RWPE2 (cell line): ENCODE measurements at places on chromosomes 5 and 9.

DNA sequence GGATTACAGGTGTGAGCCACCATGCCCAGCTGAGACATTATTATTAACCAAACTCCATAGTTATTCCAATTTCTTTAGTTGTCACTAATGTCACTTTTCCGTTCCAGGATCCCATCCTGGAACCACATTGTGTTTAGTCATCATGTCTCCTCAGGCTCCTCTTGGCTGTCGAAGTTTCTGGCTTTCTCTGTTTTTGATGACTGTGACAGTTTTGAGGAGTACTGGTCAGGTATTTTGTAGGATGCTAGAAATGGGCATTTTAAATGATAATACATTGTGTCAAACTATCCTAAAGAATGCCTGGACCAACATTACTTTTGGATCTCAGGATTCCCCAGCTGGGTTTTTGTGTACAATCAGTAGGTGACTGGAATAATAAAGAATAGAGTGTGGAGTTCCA is 19.8 kb upstream of the NEUROG1 start:
- no peak for DNase-seq

GRCh38 chr9:94666364-94667099 is 27.2 kb upstream of the FBP1 start:
- DNase-seq = no peak

DNA sequence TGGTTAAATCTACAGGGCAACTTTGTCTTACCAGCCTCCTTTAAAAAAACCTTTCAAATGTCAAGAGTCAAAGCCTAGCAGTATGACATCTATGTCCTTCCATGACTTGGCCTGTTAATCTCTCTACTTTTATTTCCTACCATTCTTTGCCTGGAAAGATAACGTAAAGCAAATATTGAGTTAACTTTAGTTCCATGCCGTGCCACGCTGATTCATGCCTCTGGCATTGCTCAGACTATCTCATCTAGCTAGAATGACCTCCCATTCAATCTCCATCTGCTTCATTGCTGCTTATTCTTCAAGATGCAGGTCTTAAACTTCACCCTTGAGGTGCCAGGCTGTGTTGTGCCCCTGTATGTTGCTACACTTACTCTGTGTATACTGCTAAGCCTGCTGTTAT is 729.8 kb downstream of the EFNA5 start:
- DNase-seq = no peak

- DNase-seq = no peak
Observed at GRCh38 chr5:36073595-36074216, 7.0 kb upstream of the UGT3A2 start.

- no peak for DNase-seq
Observed at GRCh38 chr5:97118261-97119006, 24.0 kb downstream of the LIX1 start.

GRCh38 chr9:5872511-5872910 is 18.2 kb upstream of the MLANA start:
- DNase-seq = no peak

DNA sequence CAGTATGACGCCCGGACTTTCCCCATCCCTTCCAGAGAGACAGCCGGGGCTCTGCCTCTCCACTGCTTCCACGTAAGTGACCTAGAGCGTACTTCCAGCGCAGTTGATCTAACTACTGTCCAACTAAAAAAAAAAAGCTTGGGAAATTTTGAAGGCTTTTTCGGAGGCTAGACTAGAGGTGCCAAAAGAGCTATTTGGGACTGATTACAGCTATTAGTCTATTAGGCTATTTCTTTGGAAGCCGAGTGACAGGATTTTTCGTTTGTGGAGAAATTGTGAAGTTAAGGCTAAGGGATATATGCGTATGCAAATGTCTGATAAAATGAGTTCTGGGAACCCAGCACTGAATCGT is 1.5 kb downstream of the CCNO start:
- DNase-seq = no peak

- no peak for DNase-seq
Observed at GRCh38 chr9:128706671-128707381, 4.5 kb downstream of the PKN3 start.

DNA sequence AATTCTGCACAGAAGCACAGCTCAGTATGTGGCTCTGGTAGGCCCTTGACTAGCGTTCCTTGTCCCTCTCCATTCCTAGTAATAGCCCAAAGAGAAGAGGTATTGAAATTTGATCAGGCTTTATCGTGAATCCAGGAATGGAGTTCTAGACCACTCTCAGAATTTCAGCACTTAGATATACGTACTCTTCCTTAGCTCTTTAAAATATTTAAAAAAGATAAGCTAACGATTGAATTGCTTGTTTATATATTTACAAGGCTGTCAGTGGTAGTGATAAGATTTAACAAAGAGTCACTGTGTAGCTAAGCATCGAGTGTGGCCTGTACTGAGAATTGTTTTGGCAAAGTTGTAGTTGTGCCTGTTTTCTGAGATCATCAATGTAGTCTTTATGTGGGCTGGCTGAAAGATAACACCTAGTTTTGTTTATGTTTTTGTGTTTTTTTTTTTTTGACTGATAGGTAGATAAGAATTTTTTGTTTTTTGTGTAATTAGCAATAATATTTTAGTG is 2.5 kb downstream of the KIAA1958 start:
- no peak for DNase-seq

GRCh38 chr5:131381021-131381420 is 117.2 kb downstream of the CDC42SE2 start:
- no peak for DNase-seq

- DNase-seq = no peak
Observed at GRCh38 chr5:173333925-173334661, 5.9 kb upstream of the STC2 start.

DNA sequence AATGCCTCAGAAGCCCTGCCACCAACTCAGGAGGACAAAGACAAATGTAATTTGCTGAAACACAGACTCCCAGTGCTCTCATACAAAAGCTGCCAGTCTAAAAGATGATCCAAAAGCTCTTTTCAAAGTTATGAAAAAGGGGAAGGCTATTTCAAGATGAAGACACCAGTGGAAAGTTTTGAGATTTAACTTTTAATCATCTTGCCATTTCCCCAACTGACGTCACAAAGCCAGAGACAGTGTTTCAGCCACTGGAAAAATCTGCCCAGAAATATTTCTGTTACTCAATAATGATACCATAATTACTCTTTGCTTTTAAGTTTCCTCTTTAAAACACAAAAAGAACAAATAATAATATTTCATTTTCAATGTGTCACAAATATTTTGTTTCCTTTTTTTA is 20.9 kb downstream of the ENG start:
- DNase-seq = no peak

DNA sequence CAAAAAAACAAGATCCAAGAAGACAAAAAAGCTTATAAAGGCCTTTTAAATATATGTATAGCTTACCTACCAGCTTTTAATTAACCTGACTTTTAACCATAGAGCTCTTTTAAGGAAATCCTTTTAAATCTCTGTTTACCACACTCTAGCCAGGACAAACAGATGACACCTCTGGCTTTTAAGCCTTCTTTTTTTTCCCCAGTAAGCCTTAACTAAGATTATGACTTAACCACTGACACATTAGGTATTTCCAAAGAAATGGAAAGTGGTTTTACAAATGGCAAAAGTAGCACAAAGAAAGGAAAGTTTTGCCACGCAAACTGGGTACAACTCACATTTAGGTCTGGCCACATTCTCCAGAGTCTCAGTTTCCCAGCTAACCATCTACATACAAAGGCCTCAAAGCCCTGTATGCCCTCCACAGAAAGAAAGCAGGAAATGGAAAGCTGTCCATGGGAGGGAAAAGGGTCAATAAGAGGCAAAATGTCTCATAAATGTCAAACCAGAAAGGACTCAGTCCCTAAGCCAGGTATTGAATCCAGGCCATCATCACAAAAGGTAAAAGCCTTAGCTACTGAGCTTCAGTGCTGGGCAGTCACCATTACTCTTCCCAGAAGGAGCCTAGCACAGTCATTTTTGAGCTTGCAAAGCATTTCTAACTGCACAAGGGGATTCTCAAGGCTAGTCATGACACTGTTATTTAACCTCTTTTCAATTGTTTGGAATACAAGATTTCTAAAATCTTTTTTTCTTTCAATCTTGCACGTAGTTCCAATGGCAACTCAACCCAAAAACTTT is 19.7 kb downstream of the TMEM161B start:
- DNase-seq = no peak

GRCh38 chr5:74587300-74587699 is 53.2 kb downstream of the ENC1 start:
- no peak for DNase-seq

- no peak for DNase-seq
Observed at GRCh38 chr9:83334320-83334719, 203.9 kb downstream of the FRMD3 start.

DNA sequence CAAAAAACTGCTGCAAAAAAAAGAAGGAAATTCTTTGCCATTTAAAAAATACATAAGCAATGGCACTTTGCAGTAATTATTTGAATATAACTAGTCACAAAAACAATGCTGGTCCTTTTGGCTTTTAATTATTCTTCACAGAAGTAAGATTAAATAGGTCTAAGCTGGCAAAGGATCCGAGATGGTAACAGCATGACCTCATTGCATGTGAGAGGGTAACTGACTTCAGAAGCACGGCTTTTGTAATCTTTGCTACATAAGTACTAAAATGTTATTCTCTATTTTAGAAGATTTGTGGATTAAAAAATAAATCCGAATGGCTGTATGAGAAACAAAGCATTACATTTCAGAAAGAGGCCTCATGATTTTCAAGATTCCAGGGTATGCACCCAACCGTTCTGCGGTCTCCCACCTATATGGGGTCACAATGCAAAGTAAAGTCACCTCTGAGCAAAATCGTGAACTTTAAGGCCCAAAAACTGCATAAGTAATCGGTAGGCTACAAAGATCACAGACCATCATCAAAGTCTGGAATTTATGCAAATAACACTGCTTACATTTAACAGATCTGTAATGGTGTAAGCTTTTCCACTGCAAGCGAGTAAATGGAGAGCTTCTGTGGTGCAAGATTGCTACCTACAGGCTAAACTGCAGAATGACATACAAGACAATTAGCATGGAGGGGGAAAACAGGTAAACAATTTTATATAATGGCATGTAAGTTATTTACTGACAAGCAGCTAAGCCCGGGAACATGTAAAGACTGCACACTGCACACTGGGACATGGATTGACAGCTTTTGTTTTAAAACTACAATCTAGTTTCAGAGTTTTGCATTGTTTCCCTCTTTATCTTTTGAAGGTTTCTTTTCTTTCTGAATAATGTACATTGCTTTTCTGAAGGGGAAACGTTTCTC is 231.6 kb downstream of the SLF1 start:
- no peak for DNase-seq

GRCh38 chr5:94571415-94571814 is 47.0 kb downstream of the KIAA0825 start:
- no peak for DNase-seq

DNA sequence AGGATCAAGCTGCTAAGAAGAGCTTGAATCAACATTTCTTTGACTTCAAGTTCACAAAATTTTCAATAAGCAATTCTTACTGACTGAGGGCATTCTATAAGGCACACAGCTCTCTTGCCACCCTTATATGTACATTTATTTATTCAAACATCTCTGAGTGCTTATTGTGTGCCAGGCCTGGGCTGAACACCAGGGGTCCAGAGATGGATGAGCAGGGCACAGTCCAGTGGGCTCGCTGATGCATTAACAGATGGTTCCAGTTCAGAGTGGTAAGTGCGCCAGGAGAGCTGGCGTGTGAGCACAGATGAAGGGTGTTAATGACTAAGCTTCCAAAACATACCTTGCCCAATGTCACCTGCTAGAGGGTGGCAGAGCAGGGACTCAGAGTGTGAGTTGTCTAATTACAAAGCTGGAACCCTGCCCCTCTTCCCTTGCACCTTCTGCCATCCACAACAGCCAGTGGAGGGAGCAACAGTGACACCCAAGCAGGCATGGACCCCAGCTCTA is 24.6 kb downstream of the ALG2 start:
- DNase-seq = no peak

- DNase-seq = no peak
Observed at GRCh38 chr5:20649966-20650365, 662.0 kb upstream of the CDH18 start.
